ENCODE measurements at places on chromosomes 4 and X. TPM values are rescaled to one million over a fixed set of nuclear protein-coding genes. Genes with fewer than 3 reads are reported as not detected.

The ETNPPL gene
- 0.30 TPM for total RNA-seq

- peaks cover 14% of the 10 kb centered on the region for H3K36me3 ChIP-seq
- DNase-seq: no peak
These were observed 48.1 kb downstream of the SMC1A start for GRCh38 chrX:53374222-53374820.

GRCh38 chr4:152220201-152220666 is 315.7 kb downstream of the FBXW7 start:
- no peak overlapping the region for H3K4me3 ChIP-seq
- no peaks in the 10 kb centered on the region for H3K4me1 ChIP-seq
- H3K36me3 ChIP-seq: no peaks in the 10 kb centered on the region
- H3K27me3 ChIP-seq: no peaks in the 10 kb centered on the region

DNA sequence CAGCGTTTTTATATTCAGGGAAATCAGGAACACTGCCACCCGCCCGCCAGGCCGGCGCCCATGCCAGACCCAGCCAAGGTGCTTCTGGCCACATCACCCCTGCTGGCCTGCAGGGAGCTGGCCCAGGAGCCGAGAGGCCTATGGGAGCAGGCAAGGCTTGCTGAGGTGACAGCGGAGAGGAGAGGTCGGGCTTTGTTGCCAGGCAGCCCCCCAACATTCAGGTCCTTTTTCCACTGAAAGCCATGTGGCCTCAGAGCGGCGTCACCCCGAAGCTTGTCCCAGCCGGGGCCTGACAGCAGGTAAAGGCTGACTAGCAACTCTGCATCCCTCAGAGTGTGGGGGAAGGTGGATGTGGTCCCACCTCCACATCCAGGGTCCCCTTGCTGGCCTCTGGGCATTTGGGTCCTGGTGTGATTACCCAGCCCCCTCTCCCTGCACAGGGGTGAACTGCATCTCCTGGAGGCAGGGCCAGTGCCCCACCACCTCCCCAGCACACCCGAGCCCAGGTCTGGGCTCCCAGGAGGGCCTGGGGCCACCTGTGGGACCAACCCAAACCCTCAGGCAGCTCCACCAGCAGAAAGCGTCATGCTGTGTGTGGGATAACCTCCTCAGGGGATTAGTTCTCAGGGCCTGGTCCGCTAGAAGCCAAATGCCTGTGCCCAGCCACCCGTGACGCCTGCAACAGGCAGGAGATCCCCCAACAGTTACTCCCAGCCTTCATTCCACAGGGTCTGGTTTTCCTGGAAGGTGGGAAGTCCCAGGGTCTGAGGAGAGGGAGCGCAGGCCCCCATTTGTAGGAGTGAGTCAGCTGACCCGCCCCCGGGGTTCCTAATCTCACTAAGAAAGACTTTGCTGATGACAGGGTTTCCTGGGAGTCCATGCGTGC is at the start of gene PDE6B:
Gene PDE6B (plus strand): TSS at position 869 of the 886 bp plus-strand sequence. CDS start 54 bp downstream, outside the sequence.
- no peaks in the 10 kb centered on the region for H3K4me1 ChIP-seq
- H3K4me3 ChIP-seq: no peak within 1 kb of the TSS
- DNase-seq: no peak
- no peak within 1 kb of the TSS for H3K27ac ChIP-seq
- H3K27me3 ChIP-seq: no peaks in the 10 kb centered on the region

DNA sequence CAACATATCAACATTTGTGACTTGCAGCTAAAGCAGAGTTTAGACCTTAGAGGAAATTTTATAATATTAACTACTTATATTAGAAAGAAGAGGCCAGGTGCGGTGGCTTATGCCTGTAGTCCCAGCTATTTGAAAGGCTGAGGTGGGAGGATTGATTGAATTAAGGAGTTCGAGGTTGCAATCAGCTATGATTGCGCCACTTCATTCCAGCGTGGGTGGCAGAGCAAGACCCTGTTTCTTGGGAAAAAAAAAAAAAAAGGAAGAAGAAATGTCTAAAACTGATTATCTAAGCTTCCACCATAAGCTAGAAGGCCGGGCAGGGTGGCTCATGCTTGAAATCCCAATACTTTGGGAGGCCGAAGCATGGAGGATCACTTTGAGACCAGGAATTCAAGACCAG is 42.0 kb upstream of the USP9X start:
- no peaks in the 10 kb centered on the region for H3K27me3 ChIP-seq
- H3K36me3 ChIP-seq: no peaks in the 10 kb centered on the region
- no peak for DNase-seq
- H3K4me3 ChIP-seq: no peak overlapping the region
- peaks cover 4% of the 10 kb centered on the region for H3K4me1 ChIP-seq
- no peak overlapping the region for H3K27ac ChIP-seq

- no peak for DNase-seq
- H3K27me3 ChIP-seq: no peaks in the 10 kb centered on the region
- no peak overlapping the region for H3K27ac ChIP-seq
- H3K4me1 ChIP-seq: no peaks in the 10 kb centered on the region
- no peaks in the 10 kb centered on the region for H3K36me3 ChIP-seq
These were observed 101.1 kb downstream of the ADGRL3 start for GRCh38 chr4:61301271-61301670.

DNA sequence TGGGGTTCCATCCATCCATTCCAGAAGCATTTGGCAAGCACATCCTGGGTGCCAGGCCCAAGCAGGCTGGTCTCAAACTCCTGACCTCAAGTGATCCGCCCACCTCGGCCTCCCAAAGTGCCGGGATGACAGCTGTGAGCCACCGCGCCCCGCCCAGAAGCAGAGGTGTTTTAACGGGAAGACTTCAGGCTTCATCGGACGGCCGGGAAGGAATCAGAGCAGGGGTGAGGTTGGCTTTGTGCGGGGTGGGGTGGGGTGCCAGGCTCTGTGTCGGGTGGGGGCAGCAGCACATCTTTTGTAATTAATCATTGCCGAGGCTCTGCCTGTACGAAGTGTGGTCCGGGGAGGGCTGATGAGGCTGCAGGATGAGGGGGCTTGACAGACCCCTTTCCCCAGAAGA is 5.1 kb upstream of the SLC25A6 start:
- H3K4me1 ChIP-seq: peaks cover 18% of the 10 kb centered on the region
- no peak overlapping the region for H3K4me3 ChIP-seq
- H3K27me3 ChIP-seq: no peaks in the 10 kb centered on the region

DNA sequence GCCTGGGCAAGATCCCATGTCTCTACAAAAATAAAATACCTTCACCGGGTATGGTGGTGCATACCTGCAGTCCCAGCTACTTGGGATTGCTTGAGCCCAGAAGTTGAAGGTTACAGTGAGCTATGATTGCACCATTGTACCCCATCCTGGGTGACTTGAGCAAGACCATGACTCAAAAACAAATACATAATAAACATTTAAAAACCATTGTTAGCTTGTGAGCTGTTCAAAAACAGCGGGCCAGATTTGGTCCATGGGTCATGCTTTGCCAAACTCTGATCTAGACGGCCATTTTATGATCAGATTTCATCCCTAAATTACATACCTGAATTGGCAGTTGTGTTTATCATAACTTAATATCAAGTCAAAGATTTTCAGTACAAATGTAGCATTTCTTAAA is 76.0 kb upstream of the GPM6B start:
- peaks cover 3% of the 10 kb centered on the region for H3K27me3 ChIP-seq
- no peak overlapping the region for H3K27ac ChIP-seq
- peaks cover 33% of the 10 kb centered on the region for H3K4me1 ChIP-seq

DNA sequence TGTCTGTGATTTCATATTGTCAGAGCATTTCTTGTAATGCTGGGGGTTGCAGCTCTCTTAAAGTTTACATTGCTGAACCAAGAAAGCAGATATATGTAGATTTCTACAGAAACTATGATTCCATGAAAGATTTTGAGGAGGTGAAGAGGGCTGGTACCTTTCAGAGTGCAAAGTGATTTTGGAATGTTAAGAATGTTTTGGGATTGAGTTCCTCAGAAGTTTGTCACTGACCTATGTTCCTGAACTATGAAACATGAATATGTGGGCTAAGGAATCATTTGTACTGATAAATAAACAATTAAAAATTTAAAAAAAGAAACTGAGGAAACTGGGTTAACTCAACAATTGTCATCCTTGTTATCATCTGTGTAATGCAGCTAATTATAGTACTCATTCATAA is 12.3 kb upstream of the CHIC2 start:
- H3K27ac ChIP-seq: no peak overlapping the region
- no peaks in the 10 kb centered on the region for H3K27me3 ChIP-seq
- H3K36me3 ChIP-seq: no peaks in the 10 kb centered on the region
- no peak overlapping the region for H3K4me3 ChIP-seq
- no peak for DNase-seq
- H3K4me1 ChIP-seq: no peaks in the 10 kb centered on the region

The PAGE4 gene
- not detected for total RNA-seq

GRCh38 chr4:2592572-2592971 is 56.1 kb downstream of the FAM193A start:
- H3K4me3 ChIP-seq: no peak overlapping the region
- H3K27me3 ChIP-seq: no peaks in the 10 kb centered on the region
- H3K27ac ChIP-seq: no peak overlapping the region
- no peak for DNase-seq
- no peaks in the 10 kb centered on the region for H3K36me3 ChIP-seq

The ARMCX4 gene
- total RNA-seq: 18.9 TPM
